D721Med (cell line): ENCODE measurements at places on chromosomes 1 and 21.

DNA sequence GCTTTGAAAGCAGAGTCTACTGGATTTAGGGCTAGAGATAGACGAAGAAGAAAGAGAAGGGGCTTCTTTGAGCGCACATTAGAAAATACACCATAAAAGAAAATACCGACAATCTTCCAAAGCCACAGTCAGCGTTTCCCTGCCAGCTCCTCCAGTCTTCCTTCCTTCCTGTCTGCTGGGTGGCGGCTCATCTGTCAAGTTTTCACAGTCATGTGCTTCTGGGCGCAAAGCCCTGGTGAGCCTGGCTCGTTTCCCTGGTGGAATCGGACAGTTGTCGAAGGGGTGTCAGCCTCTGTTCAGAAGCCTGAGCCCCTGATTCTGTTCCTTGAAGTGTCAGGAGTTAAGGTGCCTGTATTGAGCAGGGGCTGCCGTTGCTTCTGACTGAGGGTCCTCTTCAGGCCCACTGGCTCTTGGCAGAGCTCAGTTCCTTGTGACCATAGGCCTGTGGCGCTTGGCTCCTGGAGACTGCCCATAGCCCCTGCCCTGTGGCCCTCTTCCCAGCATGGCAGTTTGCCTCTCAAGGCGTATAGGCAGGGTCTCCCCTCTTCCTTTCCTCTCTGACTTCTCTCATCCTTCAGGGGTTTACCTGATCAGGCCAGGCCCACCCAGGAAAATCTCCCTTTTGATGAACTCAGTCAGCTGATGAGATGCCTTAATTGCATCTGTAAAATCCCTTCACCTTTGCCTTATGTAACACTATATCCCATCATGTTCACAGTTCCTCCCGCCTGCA is 58.6 kb downstream of the ADARB1 start:
- no peak for DNase-seq

DNA sequence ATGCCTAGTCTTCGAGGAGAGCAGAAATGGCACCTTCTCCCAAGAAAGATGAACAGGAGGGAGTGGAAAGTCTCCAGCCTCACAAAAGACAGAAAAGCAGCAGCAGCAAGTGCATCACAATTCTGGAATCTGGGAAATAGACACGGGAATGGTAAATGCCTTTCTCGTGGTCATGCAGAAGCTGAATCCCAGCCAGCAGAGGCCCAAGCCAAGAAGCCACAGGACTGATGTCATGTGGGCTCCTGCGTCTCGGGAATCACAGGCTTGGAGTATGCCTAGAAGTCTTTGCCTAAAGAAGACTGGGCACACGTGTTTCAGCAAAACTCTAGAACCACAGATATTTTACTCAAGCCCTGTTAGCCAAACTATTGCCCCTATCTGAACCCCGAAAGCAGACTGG is 260.3 kb upstream of the PLD5 start:
- no peak for DNase-seq

DNA sequence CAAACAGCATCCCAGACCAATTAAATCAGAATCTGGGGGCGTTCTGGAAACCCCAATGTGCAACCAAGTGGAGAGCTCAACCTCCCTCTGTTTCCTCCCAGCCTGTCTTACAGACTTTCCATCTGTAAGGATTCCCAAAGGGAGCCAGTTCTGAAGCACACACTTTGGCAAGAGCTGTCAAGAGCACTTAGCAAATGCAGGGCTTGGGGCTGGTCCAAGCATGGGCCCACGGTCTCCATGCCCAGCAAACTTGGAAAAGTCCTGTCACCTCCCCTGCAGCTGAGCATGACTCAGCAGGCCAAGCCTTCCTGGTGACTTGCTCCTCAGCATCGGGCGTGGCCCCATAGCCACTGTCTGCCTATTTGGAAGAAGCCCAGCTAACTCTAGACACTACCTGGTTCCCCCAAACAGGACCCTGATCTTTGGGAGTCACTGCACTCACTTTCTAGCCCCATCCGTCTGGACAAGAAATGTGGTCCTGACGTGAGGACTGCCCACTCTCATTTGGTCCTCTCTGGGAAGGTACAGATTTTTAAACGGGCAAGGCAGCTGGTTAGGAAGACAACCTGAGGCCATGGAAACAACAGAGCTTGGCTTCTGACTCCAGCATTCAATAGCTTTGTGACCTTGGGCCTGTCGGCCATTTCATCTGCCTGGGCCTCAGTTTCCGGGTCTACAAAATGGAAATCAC is 16.9 kb downstream of the SLC2A1 start:
- no peak for DNase-seq

DNA sequence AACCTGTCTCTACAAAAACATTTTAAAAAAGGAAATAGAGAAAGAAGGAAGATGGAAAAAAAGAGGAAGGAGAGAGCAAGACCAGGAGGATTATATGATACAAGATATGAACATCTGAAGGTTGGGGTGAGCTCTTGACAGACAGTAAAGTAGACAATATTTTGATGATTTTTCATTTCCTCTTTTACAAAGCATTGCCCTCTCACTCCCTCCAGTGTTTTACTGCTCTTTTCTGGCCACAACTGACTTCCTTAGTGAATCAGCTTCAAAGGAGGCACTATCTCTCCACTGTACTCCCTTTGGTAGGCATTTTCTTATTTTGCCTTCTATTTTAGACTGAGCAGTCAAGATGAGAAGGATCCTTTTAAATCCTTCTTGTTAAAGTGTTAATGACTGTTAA is 296.7 kb downstream of the KCTD3 start:
- no peak for DNase-seq

DNA sequence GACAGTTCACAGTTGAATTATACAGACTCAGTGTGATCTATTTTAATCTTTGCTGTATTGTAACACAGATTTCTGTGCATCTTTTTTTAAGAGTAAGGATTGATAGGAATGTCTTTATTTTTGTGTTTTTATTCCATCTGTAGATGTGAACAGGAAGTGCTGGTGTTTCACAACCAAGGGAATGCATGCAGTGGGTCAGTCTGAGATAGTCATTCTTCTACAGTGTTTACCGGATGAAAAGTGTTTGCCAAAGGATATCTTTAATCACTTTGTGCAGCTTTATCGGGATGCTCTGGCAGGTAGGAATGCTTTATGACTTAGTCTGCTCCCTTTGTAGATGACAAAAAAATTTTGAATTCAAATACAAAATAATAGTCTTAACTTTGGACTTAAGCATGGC is 84.5 kb downstream of the CC2D1B start:
- DNase-seq, result no peak

DNA sequence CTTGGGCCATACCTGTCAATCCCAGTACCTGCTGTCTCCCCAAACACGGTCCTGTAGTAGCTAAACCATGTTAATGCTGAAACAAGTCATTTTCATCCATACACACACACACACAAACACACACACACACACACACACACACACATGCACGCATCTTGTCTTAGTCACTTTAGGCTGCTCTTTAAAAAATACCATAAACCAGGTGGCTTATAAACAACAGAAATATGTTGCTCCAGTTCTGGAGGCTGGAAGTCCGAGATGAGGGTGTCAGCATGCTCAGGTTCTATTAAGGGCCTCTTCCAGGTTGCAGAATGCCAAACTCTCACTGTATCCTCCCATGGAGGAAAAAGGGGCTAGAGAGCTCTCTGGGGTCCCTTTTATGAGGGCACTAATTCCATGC is 129.9 kb downstream of the NTPCR start:
- DNase-seq, result no peak

GRCh38 chr1:194338241-194338948 is 1152.0 kb upstream of the B3GALT2 start:
- DNase-seq, result no peak
